ENCODE measurements at places on chromosomes 4 and X.

- no peak for DNase-seq
Measured at GRCh38 chr4:6986072-6986780, 56.9 kb upstream of the TADA2B start.

DNA sequence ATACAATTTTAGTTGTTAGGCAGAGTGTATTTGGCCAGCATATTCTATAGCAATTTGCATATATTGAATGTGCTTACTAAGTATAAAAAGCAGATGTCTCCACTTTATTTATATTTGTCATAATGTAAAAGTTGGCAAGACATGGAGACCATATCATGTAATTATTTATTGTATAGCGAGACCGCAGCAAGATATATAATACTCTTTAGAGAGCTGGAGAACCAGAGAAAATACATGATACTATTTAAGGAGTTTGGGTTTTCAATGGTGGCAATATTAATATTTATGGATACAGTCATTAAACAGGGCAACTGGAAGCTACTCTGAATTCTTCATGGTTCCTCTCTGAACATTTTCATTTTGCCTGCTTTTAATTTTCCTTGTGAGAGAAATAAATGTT is 35.0 kb downstream of the INTU start:
- DNase-seq, result no peak

DNA sequence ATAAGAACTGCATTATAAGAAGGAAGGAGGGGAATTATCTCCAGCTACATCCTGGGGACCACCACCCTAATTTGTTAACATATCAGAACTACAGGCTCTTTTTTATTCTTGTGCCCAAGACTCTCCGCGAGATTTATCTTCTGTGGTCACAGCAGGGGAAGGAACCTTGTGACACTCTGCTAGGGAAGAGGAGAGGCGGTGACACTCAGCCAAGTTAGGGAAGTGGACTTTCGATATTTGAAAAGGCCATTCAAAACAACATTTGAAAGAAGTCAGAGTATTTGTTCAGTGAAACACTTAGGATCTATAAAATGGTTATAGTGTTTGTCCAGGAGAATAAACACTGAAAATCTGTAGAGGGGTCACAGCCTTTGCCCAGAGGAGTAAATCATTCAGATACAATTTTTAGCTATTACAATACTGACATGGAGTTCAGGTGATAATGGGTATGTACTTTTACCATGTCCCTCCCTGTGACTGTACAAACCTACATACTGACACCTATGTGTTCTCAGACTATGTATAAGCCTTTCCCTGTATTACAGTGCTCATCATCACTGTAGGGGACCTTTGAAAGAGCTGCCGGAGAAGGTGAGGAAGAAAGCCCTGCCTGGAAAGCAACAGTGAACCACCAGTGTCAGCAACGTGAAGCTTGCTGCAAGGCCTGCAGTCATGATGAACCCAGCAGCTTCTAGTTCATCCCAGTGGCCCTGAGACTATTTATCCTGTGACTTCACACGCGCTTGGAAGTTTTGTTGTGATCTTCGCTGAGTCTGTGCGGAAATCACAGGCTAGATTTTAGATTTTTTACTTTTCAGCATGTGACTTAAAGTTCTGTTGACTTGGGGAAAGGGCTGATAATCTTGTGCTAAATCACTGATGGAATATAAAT is 8.5 kb upstream of the PTTG2 start:
- no peak for DNase-seq

GRCh38 chr4:169927280-169927679 is 98.9 kb downstream of the MFAP3L start:
- no peak for DNase-seq

DNA sequence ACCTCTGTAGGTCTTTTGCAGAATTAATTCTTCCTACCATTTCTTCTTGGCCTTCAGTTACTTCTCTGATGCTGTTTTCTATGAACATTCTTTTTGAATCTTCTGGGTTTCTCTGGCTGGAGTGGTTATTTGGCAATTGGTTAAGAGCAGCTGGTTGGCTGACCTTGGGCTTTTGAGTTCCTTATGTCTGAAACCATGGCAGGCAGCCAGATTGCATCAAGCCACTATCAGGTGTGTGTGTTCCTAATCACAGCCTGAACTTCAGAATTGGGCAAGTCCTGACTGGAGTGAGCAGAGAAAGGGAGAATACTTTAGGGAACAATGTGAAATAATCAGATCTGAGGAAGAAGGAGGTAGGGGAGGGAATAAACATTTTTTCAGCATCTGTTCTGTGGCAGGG is 90.2 kb downstream of the ARHGAP10 start:
- no peak for DNase-seq

DNA sequence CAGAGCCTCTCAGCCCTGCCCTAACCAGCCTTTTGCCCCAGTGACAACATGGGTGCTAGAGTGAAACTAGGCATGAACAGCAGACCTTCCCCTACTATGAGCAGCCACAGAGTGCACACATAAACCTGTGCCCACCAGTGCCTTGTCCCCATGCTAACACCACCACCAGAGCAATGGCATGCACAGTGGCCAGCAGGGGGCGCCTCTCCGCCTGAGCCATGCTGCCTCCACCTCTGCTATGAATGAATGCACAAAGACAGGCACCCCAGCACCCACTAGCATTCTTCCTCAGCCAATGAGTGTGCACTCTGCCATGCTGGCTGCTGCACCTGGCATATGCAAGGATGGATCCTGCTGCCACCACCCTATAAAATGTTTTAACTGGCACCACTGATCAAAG is 286.9 kb upstream of the FGF16 start:
- DNase-seq, result no peak

All from neuronal stem cell (in vitro differentiated cells).